NCI-H1417 (cell line): ENCODE measurements at places on chromosomes 2 and 18.

DNA sequence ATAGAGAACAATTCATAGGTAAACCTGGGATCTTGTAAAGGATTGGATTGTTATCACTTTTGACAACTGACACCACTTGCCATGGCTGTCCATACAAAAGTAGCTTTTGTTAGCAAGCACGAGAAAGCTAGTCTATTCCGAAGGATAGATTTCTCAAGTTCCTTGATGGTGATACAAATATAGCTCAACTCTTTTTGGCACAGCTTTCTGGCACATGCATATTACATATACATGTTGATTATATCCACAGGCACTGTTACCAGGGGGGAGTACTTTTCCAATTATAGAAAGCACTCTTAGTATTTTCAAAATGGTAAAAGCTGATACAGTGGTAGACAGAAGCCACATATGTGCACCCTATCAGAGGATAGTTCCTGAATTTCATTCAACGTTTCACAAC is 168.9 kb downstream of the UPP2 start:
- DNase-seq: no peak

- DNase-seq: no peak
These were observed 50.8 kb upstream of the THSD7B start for GRCh38 chr2:136714452-136714951.

GRCh38 chr2:172554352-172555271 is 1.3 kb upstream of the PDK1 start:
- DNase-seq: no peak

GRCh38 chr18:66966171-66966570 is 362.3 kb upstream of the CDH19 start:
- no peak for DNase-seq

DNA sequence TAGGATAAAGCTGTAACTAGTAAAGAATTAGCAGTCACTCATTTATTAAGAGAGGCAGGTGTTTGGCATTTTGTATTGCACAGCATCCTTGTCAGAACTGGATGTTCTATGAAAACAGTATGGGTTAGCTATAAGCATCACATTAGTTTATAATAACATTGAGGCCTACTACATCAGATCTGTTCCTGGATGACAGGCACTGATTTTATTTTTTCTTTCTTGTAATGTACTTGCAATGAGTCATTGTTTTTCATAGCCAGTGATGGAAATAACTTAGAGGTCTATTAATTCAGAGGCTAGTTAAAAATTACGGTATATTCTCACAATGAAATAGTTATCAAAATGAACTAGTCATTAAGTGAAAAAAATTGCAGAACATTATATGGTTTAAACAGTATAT is 13.0 kb upstream of the RMDN2 start:
- no peak for DNase-seq

GRCh38 chr2:214737188-214737587 is 72.3 kb downstream of the BARD1 start:
- no peak for DNase-seq

GRCh38 chr2:239289545-239289944 is 111.3 kb downstream of the HDAC4 start:
- no peak for DNase-seq

DNA sequence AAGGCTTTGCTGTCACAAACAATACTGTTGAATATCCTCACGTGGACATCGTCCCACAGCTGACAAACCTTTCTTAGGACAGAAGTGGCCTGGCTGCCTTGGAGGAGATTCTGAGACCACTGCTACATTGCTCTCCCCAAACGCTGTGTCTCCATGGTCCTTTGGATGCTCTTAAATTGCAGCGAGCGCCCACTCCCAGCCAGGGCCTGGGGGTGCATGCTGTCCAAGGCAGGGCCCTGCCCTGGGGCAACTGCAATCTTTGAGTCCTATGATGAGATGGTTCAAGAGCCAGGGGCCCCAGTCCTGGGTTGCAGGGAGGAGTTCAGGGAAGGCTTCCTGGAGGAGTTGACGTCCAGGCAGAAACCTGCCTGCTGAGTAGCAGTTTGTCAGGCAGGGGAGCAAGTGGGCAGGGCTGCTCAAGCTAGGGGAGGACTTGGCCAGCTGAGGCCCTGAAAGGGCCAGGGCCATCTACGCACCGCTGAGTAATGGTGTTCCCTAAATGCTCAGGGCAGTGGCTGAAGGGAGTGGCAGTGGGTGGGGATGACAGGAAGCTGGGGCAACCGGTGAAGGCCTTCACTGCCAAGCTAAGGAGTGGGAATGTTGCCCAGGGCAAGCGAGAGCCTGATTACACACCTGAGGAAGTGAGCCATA is 10.8 kb upstream of the SDC1 start:
- no peak for DNase-seq

- no peak for DNase-seq
These were observed 172.8 kb downstream of the CD226 start for GRCh38 chr18:69774831-69775230.

DNA sequence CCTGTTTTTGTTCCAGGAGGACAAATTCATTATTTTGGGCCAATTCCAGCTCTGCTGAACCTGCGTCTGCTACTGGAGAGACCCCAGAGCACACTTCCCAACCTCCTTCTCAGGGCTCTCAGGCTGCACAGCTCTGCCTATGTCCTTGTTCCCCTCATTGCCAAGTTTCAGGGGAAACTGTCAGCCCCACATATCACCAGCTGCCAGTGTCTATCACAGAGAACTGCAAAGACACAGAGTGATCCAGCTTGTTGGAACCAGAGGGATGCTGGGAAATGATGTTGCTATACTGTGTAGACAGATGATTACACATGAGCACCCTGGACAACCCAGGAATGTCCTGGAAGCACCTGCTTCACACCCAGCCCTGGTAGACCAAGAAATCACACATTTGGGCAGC is 67.4 kb upstream of the TMEM247 start:
- DNase-seq: no peak

DNA sequence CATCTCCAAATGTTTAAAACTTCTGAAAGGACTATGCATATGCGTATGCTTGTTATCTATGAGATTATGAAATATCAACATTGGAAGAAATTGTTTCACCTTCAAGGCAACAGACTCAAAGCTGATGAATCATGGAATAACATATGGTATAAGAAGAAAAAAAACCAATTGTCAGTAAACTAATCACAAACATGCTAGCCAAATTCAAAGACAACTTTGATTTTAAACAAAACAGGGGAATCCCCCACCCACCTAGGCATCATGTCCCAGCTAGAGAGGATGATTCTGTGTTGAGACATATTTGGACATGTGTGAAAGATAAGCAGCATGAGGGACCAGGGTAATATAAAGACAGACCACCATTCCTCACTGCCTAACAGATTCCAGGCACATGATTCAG is 147.7 kb downstream of the WDPCP start:
- no peak for DNase-seq

DNA sequence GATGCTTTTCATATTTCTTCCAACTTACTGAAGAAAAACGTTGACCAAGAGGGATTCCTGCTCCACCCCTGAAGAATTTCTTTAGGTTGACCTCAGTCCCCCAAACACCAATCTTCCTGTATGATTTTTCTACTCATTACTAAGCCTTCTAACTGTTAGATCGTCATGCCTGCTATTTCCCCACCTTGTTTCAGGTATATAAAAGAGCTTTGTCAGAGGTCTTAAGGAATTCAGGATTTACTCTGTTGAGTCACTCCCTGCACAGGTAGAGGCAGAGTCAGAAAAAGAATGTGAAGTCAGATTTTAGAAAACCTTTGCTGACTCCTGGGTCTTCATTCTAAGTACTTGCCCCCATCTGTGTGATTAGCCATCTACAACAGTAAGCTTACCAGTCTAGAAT is 83.8 kb upstream of the NOSTRIN start:
- DNase-seq: no peak
